Fibroblast of the aortic adventitia (primary cell): ENCODE measurements at places on chromosomes 6 and 20. TPM values are rescaled to one million over a fixed set of nuclear protein-coding genes. Genes with fewer than 3 reads are reported as not detected.

Gene C6orf89
- 23.8 and 58.2 TPM in 2 replicates for total RNA-seq

- DNase-seq, result no peak
Observed at GRCh38 chr20:22931653-22932608, 103.2 kb upstream of the SSTR4 start.

DNA sequence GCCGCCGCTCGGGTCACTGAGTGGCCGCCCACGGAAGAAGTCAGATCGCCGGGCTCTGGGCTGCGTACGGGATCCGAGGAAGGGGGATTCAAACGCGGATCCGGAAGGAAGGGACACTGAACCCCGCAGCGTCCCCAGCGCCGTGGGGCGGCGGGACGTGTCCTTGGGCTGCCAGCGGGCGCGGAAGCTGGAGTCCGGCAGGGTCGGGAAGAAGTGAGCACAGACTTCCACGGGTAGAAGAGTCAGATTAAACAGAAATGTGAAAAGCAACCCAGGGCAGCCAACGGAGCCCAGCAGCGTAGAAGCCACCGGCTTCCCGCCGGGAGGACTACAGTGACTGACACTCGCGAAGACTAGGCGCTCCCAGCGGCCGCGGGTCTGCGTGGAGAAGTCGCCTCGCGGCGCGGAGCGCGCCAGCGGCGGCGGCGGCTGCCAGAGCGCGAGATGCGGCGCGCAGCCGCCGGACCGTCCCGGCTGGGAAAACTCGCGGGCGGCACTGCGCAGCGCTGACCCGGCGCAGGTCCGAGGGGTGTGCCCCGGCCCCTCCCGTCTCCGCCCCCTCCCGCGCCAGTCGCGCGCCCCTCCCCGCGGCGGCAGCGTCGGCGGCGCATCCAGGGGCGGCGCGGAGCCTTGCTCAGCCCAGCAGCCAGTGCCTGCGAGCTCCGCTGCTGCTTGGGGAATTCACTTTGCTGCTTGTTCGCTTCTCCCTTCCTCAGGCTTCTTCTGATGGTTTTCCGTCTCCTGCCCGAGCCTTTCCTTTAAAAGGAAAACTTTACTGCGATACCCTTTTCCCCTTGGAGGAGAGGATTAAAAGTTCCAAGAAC is at the start of gene SAMD5:
SAMD5 (plus strand) TSS at position 649 of the 824 bp plus-strand sequence. CDS start 239 bp downstream, outside the sequence.
- peak; percentile 35 for DNase-seq

Gene NFS1
- 5.3 and 19.9 TPM in 2 replicates for total RNA-seq

DNA sequence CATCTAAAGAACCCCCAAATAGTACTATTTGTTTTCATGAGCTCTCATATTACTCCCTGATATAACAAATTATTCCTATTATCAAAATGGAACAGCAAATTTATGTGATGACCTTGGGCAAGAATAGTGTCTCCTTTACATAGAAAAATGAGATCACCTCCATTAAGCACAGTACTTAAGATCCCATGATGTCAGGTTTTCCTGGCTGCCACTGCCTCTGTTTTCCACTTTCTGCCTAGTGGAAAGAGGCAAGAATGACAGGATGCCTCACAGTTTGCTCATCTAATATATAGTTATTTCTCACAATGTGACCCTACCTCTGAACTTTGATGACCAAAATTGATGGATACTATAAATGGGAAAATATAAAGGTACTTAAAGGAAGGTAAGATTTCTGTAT is 260.1 kb upstream of the SGK1 start:
- DNase-seq, result no peak

Gene ZNF165
- total RNA-seq, result 0.45 and 0.65 TPM in 2 replicates

GRCh38 chr20:59972037-59972801 is 14.0 kb downstream of the CDH26 start:
- no peak for DNase-seq

DNA sequence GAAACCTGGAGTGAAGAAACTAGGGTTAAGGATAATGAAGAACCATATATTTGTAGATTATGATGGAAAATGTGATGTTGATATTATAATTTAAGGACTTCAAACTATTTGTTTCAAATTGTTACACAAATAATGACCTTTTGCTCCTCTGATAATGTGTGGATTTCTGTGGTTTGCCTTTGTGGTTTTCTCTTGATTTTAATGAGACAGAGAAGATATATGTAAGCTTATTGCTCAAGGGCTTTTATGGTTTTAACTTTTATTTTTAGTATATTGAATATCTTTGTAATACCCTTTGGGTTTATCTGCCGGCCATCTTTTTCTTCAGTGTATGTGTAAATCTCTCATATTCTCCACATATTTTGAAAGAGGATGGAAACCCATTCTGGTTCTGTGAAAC is 362.3 kb downstream of the RIMS1 start:
- no peak for DNase-seq

GRCh38 chr6:157760589-157761330 is 62.3 kb upstream of the SNX9 start:
- DNase-seq, result peak; percentile 96

Gene ATF6B
- 23.8 and 40.6 TPM in 2 replicates for total RNA-seq
